ENCODE measurements at places on chromosomes 12 and 14.
A peak's percentile ranks its signal among the peaks of the same experiment; 100 is the strongest.

DNA sequence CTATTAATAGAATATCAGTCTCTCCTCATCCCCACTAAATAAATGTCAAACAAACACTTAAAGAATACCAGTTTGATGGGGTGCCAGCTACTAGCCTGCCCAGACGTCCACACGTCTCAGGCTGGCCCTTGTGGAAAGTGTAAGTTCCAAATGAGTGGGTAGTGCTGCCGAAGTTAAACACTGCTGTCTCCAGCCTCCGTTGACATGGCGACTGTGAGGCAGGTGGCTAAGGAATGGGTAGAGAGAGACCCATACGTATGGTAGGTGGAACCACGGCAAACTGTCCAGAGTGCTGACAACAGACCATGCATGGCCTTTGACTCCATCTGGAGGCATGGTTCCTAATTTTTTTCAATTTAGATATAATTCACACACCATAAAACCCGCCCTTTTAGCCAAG, 37.9 kb downstream of the PITPNM2 start:
- no peak for DNase-seq

- no peak for DNase-seq
Measured at GRCh38 chr14:58659846-58660245, 22.1 kb downstream of the DACT1 start.

- DNase-seq, result no peak
Measured at GRCh38 chr14:20969336-20969735, 14.0 kb downstream of the RNASE2 start.

DNA sequence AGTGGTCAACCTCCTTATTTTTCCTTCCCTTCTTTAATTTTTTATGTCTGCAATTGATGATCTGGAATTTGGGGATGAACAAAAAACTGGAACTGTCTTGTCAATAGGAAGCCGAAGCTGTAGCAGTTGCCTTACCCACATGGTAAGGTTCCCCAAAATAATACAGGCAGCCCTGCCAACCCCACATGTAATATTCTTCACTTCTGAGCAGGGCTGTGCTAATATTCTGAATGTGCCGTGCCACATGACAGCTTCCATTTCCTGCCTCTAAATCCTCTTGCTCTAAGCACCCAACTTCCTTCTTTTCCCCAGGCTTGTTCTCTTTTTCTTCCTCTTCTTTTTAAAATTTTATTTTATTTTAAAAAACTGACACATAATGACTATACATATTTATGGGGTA, 39.6 kb downstream of the GPATCH2L start:
- DNase-seq, result no peak

DNA sequence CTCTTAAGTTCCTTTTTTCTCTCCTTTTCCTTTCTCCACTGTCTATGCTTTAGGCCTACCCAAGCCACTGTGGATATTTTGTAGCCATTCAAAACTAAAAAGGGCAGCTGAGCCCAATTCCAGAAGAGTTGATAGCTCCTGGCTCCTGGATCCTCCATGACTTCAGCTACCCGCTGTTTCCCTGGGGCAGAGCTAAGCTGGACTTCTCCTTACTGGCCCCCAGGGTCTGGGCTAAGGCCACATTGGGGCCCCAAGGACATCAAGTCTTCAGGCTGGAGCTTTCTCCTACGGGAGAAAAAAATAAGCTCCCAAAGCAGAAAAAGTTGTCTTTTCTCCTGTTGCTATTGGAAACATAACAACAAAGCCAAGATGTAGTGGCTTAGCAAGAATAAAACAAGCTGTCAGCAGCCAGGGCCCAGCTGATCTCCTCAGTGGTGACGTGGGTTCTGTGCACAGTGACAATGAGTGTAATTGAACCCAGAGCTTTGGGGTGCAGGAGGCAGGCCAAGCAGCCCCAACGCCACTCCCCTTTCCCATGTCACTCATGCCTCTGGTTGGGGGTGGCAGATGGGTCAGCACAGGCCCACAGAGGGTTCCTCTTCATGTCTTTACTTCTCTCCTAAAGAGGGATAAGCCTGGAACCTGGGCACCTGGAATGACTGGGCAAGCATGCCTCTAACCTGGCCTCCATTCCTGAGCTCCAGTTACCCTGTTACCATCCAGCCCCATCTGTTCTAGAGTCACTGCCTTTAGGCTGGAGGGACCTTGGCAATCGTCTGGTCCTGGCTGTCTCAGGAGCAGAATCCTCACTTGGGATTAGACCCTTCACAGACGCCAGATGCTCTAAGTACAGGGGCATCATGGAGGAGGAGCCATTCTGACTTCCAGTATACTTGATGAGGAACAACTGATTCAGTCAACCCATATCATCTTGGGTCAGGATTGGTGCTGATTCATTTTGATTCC, 171.2 kb downstream of the ZFP36L1 start:
- no peak for DNase-seq

DNA sequence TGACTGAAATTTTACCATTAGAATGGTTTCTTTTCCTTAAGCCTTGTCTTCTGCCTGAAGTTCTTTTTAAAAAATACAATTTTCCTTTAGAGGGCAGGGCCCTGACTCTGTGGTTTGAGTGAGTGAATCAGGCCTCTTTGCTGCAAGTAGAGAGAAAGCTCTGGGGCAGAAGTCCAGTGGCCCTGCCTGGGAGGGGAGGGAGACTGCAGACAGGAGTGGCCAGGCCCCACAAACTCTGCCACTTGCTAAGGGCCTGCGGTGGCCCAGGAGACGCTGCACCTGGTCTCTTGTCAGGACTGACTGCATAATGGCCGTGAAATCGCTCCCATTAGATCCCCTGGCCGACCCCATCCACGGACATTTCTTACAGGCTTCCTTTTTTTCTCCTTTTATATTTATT, 25.5 kb downstream of the TSPAN11 start:
- no peak for DNase-seq

- DNase-seq, result no peak
Measured at GRCh38 chr12:55925870-55926737, 1.6 kb downstream of the PYM1 start.

GRCh38 chr12:66111605-66112004, 18.9 kb downstream of the LLPH start:
- no peak for DNase-seq

DNA sequence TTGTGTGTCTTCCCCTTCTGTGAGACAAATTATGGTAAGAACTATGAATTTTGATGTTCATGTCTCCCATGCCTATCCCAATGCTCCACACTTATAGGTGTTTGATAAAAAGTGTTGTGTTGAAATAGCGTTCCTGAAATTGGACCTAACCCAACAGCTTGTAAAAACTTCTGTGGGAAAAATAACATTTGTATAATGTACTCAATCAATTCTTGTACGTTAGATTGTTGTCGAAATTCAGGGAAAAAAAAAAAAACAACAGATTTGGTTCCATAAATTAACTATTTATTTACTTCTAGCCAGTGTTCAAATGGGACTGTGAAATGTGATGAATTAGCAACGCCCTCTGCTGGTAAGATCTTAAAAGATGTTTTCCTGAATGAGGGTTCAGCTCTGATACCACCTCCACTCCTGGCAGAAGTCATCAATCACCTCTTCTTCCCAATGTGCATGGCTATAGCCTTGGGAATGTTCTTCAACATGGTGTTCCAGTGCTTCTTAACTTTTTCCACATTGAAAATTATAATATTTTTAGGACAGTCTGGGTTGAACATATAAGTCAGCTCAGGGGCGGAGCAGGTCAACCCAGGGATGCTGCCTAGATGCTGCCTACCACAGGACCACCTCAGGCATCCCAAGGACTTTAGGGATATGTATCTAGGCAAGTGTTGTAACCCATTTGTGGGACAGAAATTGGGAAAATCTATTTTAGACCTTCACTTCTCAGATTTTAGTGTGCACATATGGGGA, 170.6 kb downstream of the OTOGL start:
- no peak for DNase-seq

- no peak for DNase-seq
Measured at GRCh38 chr12:69649529-69649928, 38.8 kb upstream of the LRRC10 start.

GRCh38 chr12:67220065-67220464, 49.1 kb upstream of the CAND1 start:
- DNase-seq, result no peak

DNA sequence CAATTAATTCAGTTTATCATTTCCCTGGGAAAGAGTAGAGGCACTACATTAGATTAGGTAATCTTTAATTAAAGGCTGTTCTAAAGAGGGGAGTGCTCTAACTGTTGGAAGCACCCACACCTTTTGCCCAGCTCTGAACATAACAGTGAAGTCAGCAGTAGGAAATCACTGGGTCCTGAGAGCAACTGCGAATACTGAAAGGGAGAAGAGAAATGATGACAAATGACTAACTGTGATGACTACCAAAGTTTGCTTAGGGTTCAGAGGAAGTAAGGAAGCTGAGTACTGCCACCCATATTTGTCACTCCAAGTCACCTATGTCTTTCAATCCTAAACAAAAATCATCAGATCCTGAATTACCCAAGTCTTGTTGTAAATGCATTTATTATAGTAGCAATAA, 140.6 kb downstream of the EPS8 start:
- DNase-seq, result no peak

DNA sequence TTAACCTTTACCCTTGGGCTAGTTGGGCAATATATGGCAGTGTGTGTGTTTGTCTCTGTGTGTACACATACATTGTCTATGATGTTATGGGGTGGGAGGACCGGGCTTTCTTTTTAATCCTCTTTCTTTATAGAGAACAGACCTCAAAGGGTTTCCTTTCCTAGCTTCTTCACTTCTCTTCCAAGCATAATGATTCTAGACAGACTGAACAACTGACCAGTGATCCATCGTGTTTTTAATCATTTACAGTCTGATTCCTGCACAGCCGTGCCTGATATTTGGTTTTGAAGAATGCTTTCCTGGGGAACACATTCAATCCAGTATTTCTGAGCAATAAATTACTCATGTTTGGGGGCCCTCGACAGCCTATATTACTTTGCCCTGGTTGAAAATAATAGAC, 481.1 kb upstream of the DCN start:
- DNase-seq, result no peak

- DNase-seq, result no peak
Measured at GRCh38 chr14:51789596-51789995, 70.8 kb upstream of the GNG2 start.

DNA sequence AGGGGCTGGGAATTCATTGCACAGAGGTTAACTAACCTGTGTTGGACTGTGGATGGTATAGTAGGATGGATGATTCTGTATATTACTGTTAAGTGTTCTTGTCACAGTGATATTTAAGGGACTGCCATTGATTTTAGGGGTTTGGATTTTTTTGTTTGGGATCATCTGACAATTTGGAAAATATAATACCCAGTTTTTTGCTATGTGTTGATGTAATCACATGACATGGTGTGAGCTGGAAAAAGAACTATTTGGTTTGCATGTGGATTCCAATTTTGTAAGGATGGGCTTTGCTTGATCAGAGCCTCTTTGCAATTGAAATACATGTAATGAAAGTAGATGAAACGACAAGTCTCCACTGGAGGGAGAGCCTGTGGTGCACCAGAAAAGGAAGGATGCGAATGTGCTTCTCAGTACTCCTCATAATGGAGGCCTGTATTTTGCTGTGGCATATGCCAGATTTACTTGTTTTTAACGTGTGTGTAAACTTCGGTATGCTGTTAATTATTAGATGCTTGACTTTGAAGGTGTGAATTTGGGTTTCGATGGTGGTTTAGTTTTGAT, 2.7 kb downstream of the DYRK2 start:
- DNase-seq, result no peak

DNA sequence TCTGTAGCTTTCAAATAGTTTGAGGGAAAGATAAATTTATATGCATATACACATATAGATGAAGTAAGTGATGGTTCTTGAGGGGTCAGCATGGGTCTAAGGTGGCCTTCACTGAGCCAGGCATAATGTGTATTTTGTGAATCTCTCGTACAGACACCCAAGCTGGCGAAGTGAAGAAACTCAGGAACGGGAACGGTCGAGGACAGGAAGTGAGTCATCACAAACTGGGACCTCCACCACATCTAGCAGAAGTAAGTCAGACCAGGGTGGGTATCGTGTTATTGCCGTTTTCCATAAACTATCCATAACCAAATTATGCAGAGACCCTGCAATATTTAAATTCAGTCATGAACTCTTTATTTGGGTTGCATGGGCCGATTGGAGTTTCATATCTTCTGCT, 15.4 kb upstream of the TNS2 start:
- DNase-seq, result no peak

DNA sequence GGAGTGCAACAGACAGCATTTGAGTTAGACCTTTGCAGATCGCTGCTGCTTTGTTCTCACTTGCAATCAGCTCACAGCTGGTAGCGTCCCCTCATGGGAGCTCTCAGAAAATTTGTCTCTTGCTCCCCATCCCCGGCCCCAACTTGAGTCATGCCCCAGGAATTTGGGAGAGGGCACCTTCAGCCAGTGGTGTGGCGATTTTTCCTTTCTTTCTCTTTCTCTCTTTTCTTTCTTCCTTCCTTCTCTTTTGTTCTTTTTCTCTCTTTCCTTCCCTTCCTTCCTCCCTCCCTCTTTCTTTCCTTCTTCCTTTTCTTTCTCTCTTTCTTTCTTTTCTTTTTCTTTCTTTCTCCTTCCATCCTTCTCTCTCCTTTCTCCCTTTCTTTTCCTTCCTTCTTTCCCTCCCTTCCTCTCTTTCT, 34.2 kb upstream of the MAP1LC3B2 start:
- DNase-seq, result no peak

DNA sequence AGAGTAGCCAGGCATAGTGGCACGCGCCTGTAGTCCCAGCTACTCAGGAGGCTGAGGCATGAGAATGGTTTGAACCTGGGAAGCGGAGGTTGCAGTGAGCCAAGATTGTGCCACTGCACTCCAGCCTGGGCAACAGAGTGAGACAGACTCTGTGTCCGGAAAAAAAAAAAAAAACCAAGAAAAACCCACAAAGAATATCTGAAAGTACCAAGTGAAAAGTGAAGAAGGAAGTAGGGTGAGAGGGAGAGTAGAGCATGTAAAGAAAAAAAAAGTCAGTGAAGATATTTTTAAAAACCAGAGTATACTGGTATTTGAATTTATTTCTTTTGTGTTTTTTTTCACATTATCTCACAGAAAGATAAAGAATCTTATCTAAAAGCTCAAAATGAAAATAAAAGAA, 43.3 kb upstream of the ISM2 start:
- DNase-seq, result no peak

DNA sequence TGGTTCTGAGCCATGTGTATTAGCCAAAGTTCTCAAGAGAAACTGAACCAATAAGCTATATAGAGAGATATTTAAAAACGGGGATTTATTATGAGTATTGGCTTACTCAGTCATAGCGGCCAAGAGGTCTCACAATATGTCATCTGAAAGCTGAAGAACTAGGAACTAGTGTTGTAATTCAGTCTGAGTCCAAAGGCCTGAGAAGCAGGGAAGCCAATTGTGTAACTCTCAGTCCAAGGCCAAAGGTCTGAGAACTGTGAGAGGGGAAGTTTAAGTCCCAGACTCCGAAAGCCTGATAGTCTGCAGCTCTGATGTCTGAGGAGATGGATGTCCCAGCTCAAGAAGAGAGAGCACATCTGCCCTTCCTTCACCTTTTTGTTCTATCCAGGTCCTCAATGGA, 344.8 kb upstream of the USP15 start:
- DNase-seq, result no peak

GRCh38 chr14:52961060-52961639, 10.3 kb upstream of the FERMT2 start:
- peak; percentile 21 for DNase-seq

GRCh38 chr12:31298922-31299321, 27.0 kb downstream of the SINHCAF start:
- DNase-seq, result no peak
